A673 (cell line): ENCODE measurements at places on chromosomes 2 and 18.

DNA sequence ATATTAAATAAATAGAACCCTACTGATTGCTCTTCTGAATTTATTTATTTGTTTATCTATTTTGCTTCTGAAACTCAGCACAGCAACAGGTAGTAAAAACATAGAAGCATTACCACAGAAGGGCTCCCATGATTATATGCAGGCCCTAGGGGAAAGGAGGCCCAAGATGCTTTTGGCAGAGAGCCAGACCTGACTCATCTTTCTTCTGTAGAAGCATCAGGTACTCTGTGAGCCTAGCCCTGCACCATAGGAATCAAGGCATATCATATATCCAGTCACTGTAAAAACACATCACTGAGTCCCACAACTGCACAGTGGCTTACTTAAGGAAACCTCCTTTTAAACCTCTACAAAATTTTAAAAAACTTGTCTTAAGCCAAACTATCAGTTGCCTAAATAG lies 1.8 kb downstream of the SCN9A start:
- DNase-seq, result peak; percentile 79

DNA sequence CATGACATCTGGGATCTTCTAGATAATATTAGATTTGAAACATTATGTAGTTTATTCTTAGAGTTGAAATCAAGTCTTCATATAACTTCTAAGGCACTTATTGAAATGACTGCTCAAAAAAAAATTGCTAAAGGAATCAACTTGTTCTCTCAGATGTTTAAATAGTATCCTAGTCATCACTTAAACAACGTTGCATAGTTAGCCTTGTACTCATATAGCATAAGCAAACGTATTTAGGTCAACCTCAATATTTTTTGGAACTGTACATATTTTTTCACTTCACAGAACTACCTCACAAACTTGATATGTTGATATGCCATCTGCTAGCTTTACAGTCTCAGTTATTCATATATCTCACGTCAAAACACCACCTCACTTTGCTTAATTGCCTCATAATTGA lies 47.1 kb upstream of the CREB1 start:
- no peak for DNase-seq

DNA sequence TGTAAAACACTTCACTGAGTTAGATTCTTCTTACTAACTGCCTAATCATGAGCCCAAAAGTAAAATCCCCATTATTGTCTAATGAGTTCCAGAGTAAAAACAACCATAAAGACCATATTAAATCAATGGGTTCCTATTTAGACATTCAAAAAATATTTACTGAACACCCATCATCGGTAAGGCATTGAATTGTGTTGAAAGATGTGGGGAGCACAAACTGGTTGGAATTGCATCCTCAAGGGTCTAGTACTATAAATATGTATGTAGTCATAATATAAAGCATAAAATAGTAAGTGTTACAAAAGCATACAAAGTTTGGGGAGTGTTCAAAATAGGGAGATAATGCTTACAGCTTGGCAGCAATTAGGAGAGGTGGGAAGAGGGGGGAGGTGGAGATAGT lies 3.0 kb upstream of the MARCHF4 start:
- DNase-seq, result no peak

GRCh38 chr2:189394525-189394924 lies 46.7 kb upstream of the WDR75 start:
- no peak for DNase-seq

GRCh38 chr2:151292141-151292540 lies 2.7 kb upstream of the NMI start:
- no peak for DNase-seq

GRCh38 chr2:135786823-135787222 lies 45.2 kb downstream of the UBXN4 start:
- DNase-seq, result no peak

GRCh38 chr2:191128172-191128910 lies 22.5 kb downstream of the STAT4 start:
- no peak for DNase-seq

GRCh38 chr2:41880561-41881243 lies 167.1 kb upstream of the PKDCC start:
- no peak for DNase-seq

GRCh38 chr2:166539340-166540162 lies 45.5 kb upstream of the SCN7A start:
- DNase-seq, result peak; percentile 84

- no peak for DNase-seq
These were observed 471.0 kb downstream of the TMEM182 start for GRCh38 chr2:103232865-103233264.

DNA sequence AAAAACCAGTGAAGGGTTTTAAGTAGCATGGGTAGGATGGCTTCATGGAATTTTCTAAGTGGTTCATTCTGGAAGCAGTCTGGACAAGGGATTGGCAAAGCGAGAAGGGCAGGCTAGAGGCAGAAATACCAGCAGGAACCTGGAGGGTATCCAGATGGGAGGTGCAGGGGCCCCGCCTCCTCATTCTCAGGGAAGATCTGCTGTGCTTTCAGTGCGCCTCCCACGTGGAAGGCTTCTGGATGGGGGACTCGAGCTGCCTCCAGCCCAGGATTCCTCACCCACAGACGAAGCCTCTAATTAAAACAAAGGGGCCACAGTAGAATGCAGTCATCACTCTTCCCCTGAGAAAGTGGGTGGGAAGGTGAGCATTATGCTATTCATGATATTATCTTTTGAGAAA lies 79.8 kb downstream of the VSNL1 start:
- DNase-seq, result peak; percentile 83

- no peak for DNase-seq
These were observed 422.2 kb downstream of the SETBP1 start for GRCh38 chr18:45102863-45103262.

DNA sequence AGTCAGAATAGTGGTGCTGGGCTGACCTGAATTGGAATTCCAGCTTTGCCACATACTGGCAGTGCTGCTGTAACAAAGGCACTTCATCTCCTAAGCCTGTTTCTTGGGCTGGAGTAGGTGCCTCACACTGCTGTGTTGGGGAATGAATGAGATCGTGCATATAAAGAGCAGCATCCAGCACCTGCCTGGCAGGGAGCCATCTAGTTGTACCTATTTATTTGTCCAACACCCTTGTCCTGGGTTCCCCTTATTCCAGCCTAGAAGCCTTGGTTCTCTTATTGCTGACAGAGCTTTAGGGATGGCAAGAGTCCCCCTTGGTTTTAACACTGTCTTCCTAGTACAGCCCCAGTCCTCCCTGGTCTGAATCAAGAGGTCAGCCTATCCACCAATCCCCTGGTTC lies 275.3 kb upstream of the RAB12 start:
- no peak for DNase-seq

DNA sequence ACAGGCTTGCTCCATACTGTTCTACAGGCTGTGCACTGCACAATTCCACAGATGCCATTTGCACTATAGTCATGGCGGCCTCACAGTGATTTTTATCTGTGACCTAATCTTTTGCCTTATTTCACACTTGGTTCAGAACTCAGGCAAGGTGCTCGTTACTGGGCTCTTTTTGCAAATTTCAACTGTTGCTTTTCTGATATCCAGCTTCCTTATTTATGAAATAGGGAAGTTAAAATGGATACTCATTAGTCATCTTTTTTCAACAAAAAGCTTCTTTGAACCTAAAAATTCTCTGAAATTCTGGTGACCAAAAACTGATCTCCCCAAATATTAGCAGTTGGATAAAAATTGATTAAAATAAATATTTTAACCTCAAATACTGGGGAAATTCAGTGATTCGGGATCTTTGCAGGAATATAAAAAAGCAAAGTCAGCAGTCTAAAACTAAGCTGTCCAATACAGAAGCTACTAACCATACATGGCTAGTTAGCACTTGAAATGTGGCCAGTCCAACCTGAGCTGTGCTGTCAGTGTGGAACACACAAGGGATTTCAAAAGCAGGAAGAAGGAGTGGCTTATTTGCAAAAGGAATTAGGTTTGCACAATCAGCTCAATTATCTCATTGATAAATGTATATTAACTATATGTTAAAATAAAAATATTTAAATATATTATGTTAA lies 134.4 kb downstream of the COL4A4 start:
- no peak for DNase-seq

DNA sequence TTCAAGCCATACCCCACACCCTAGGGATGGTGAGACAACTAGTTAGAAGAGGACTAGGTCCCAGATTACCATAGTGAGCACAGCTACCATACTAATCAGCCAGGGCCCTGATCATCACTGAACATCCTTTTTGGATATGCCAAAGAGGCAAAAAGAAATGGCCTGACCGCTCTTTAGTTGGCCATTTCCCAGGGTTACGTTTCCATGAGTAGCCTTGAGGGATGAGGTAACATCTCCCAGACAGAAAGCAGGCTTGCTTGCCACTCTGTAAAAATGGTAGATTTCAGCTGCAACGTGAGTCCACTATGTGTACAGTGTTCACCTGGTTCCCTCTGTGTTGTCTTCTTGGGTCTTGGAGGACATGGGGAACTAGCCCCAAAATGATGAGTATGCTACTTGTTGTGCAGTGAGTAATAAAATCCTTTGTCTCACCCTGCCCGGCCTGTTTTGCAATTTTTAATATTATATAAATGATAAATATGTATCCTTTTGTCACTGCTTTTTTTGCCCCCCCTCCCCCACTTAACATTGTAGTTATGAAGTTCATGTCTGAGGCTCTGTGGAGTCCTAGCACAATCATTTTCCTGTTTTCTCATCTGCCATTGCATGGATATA lies 8.9 kb upstream of the GALM start:
- no peak for DNase-seq

DNA sequence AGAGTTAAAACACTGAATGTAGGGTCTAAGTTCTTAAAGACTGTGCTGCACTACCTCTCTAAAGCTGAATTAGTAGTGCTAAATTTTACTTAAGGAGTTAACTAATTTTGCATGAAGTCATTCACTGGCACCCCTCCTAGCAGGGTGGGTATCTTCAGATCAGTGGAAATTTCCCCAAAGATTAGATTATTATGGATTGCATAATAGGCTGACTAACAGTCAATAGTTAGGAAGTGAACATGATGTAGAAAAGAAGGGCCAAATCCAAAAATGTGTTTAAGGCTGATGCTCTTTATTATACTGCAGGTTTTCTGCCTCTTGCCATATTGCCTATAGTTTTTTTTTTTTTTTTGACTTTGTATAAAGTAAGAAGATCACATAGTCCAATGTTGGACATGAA lies 5.2 kb downstream of the ZNF638 start:
- peak; percentile 20 for DNase-seq

DNA sequence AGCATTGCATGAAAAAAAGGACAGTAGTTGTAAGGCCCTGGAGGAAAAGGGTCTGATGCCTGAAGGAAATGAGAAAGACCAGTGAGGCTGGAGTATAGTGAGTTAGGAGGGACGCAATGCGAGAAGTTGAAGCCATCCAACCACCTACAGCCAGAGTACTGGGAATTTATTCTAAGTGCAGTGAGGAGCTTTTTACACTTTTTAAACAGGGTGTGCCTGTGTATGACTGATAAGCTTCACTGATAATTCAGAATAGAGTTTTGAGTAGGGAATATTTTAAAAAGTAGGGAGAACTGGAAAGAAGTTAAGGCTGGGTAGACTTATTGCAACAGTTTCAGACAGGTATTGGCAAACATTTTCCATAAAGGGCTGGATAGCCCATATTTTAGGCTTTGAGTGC lies 35.9 kb upstream of the CCDC85A start:
- DNase-seq, result no peak

DNA sequence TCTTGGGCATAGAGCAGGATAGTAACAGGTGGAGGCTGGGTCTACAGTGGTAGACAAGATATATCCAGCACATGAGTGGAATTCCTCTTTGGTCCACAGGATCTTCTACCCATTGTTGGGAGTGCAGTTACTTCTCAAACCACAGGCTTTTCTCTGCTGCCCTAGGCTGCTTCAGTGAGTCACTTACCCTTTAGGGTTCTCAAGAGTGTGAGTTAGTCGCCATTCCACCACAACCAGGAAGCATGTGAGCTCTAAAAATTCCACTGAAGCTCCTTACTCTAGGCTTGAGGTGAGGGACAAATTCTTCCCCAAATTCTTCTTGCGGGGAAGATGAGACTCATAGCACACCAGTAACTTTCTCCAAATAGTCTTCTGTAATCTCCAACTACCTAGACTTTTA lies 189.4 kb downstream of the PLCL1 start:
- no peak for DNase-seq

GRCh38 chr2:62076980-62077638 lies 118.8 kb upstream of the B3GNT2 start:
- no peak for DNase-seq

DNA sequence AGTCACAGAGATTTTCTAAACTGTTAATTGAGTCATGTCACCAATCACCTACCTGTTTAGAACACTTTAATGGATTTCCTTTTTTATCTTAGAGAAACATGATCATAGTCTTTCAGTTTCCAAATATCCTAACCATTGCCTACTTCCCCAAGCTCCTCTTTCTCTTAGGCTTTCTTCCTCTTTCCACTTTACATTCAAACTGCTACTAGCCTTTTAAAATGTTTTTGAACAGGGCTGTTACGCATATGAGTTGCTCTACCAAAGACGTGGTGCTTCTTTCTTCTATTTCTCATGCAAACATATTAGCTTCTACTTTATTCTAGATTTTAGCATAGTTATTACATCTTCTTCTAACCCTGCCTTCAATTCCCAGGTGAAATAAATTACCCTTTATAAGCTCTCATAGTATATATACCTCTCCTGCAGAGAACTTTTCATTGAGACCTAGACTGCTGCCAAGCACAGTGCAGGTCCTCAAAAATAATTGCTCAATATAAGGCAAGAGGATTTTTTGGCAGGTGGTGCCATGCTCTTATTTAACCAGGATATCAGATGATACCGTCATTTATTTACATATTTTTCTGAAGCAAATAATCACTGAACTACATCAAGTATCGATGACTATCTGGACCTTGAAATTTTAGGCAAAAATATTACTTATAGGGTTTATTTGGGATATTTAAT lies 937.1 kb downstream of the TSN start:
- no peak for DNase-seq

DNA sequence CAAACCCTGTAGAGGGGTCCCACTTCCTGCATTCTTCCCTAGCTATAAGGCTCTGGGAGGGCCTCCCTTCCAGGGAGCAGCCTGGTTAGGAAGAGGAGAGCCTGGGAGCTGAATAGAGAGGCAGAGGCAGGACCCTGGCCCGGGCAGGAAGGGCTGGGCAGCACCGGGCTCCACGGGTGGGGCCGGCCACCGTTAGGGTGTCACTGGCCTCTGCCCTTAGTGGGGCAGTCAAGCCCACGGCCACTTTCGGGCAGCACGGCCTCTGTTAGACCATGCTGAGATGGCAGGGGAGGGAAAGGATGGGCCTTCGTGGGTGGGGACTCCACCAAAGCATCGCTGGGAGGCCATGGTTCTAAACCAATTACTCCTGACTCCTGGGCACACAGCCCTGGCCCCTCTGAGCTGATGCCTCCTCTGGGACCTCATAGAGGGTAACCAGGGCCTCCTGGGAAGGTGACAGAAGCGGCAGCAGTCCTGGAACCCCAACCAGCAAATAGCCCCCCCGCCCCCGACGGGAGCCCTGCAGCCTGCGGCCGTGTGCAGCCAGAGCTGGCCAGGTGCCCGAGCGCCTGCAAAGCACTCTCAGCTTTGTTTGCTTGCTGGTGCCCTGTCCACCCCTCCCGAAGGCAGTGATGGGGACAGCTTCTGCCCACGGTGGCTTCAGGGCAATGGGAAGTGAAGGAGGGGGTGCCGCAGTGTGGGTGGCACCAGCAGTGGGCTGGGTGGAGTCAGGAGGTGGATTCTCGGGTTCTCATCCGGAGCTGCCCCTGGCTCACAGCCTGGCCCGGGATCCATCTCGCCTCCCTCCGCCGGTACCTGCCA lies 16.3 kb upstream of the HPCAL1 start:
- DNase-seq, result no peak
